ENCODE measurements at places on chromosomes 1 and 21. TPM values are rescaled to one million over a fixed set of nuclear protein-coding genes. Genes with fewer than 3 reads are reported as not detected.

The LORICRIN gene
- total RNA-seq, result not detected

The FABP3 gene
- total RNA-seq, result 16.3 TPM

The MIXL1 gene
- total RNA-seq, result 0.15 TPM

The TOMM20 gene
- total RNA-seq, result 118 TPM

The FCGR3A gene
- total RNA-seq, result 6.6 TPM

The TRIM33 gene
- total RNA-seq, result 31.2 TPM

GRCh38 chr1:91526496-91526895 lies 25.8 kb downstream of the CDC7 start:
- H3K4me3 ChIP-seq, result no peak overlapping the region
- no peaks in the 10 kb centered on the region for H3K36me3 ChIP-seq
- no peaks in the 10 kb centered on the region for H3K27me3 ChIP-seq
- H3K27ac ChIP-seq, result no peak overlapping the region
- peaks cover 1% of the 10 kb centered on the region for H3K4me1 ChIP-seq

DNA sequence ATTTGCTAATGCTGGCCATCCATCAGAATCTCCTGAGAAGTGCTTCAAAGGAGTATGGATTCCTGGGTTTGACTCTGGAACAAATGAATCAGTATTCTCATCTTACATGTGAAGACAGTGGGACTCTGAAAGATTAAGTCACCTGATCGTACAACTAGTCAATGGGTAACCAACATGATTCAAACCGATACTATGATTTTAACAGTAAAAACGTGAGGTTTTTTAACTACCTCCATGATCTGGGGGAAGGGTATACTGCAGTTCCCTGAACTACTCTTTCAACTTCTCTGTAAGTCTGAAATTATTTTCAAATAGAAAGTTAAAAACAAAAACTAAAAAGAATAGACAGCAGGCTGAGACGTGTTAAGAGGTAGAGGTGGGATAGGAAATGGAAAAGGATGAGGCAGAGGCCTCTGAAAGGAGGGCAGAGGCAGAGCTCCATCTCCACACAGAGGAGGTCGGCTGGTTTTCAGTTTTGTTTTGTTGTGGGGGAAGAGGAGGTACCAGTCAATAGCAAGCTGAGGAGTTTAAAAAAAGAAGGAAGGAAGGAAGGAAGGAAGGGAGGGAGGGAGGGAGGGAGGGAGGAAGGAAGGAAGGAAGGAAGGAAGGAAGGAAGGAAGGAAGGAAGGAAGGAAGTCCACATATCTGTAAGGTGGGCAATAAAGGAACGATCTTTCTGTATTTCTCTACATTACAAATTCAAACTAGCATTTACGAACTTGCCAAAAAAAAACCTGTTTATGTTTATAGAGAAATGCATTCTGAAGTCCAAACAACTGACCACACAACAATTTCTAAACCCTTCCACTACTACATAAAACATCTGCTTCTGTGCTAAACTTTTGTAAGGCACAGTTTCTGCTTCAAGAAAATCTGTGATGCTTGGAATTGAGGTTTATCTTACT lies 213.1 kb downstream of the RERE start:
- no peaks in the 10 kb centered on the region for H3K36me3 ChIP-seq
- no peak overlapping the region for H3K4me3 ChIP-seq
- no peak for DNase-seq
- H3K27me3 ChIP-seq, result no peaks in the 10 kb centered on the region

DNA sequence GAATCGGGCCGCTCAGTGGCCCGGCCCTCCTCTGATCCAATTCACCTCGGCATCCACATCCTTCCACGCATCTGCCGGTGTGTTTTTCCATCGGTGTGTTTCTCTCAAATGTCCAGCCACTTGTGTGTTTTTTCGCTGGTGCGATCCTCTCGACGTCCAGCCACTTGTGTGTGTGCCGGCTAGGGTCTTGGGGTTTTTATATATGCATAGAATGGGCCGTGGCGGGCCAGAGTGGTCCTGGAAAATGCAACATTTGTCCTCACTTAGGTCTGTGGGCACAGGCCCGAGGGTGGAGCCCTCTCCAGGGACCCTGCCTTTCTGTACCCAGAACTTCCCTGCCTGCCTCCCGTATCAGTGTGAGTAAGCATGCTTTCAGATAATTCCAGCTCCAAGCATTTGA lies 1106.4 kb downstream of the AMY1C start:
- H3K4me3 ChIP-seq, result no peak overlapping the region
- H3K4me1 ChIP-seq, result no peaks in the 10 kb centered on the region
- H3K27me3 ChIP-seq, result no peaks in the 10 kb centered on the region

- no peak for DNase-seq
- H3K4me3 ChIP-seq, result no peak overlapping the region
- H3K4me1 ChIP-seq, result no peaks in the 10 kb centered on the region
- no peaks in the 10 kb centered on the region for H3K36me3 ChIP-seq
- no peaks in the 10 kb centered on the region for H3K27me3 ChIP-seq
- no peak overlapping the region for H3K27ac ChIP-seq
Measured at GRCh38 chr1:147077936-147078605, 94.2 kb downstream of the PRKAB2 start.

- DNase-seq, result peak; percentile 66
- H3K27ac ChIP-seq, result peak within 1 kb of the TSS; percentile 86
- no peaks in the 10 kb centered on the region for H3K36me3 ChIP-seq
- H3K4me1 ChIP-seq, result peaks cover 9% of the 10 kb centered on the region
- H3K4me3 ChIP-seq, result peak within 1 kb of the TSS; percentile 74
Measured at GRCh38 chr1:151006327-151007052, at the start of gene MINDY1. Gene MINDY1 (minus strand): TSS chr1:151006902. CDS start chr1:151002617, 4,285 bp downstream.

DNA sequence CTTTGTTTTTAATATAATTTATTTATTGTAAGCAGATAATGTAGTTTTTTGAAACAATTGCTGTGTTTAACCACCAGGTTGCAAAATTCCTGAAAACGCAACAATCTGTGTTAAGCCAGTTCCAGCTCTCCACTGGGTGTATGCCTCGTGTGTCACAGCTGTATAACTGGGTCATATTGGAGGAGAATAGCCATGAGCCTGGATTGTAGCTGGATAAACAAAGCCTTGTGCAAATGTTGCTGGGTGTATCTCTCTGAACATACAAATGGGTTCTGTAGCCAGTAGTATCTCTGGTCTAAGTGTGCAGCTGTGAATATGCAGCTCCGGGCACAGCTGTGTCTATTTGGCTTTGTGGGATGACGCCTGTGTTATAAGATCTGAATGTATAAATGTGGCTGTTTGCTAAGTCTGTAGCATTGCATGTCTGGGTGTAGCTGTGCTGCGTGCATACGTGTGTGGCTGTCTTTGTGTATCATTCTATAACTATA lies 2.8 kb downstream of the TCEA3 start:
- H3K27me3 ChIP-seq, result no peaks in the 10 kb centered on the region
- peak overlapping the region; percentile 90 for H3K27ac ChIP-seq
- no peak for DNase-seq
- no peaks in the 10 kb centered on the region for H3K36me3 ChIP-seq
- no peak overlapping the region for H3K4me3 ChIP-seq

DNA sequence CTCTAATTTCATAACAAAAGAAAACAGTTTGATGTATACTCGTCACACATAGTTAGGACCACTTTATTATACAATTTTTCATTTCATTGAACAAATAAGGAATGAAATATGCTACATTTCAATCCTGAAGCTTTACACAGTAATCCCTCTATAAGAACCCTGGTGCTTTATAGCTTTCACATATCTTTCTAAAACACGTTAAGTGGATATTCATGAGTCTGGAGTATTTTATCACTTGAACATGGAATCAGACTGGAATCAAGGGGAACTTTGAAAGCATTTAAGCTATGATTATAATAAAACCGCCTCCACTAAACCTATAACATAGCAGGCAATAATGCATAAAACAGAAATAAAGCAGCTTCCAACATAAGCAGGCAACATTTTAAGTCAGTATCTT lies 476.6 kb downstream of the COL11A1 start:
- H3K4me1 ChIP-seq, result no peaks in the 10 kb centered on the region
- no peaks in the 10 kb centered on the region for H3K36me3 ChIP-seq
- H3K27ac ChIP-seq, result no peak overlapping the region
- H3K4me3 ChIP-seq, result no peak overlapping the region
- no peaks in the 10 kb centered on the region for H3K27me3 ChIP-seq

DNA sequence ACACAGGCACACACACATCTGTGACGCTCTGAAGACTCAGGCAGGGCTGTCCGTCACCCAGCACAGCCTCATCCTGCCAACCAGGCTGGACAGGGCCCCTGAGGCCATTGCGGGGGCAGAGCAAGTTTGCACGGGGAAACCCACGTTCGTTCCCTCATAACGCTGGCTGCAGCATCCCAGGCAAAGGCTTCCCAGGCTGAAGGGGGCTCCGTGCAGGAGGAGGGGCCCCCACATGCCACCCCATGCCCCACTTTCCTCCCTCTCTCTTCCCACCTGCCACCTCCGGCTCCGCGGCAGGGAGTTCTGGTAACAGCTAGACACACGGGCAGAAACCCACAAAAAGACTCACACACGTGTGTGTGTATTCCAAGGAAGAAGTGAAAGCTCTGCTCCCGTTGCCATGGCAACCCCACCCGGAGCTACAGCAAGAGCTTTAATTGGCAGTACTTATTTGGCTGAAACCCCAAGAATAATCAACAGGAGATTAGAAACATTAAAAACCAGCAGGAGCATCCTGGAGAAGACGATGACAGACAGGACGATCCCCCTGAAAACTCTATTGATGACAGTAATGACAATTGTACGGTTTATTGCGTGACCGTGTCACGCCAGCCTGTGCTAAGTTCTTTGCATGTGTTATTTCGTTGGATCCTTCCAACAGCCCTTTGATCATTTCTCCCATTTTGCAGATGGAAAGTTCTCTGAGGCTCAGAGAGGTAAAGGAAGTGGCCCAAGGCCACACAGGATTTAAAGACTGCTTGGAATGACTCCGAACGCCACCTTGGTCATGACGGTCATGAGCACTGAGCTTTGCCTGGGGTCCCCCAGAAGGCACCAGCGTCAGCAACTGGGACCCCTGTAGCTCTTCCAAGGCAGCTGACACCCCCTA lies 247.1 kb downstream of the NPHP4 start:
- no peaks in the 10 kb centered on the region for H3K27me3 ChIP-seq
- H3K36me3 ChIP-seq, result no peaks in the 10 kb centered on the region
- no peaks in the 10 kb centered on the region for H3K4me1 ChIP-seq
- no peak overlapping the region for H3K4me3 ChIP-seq

DNA sequence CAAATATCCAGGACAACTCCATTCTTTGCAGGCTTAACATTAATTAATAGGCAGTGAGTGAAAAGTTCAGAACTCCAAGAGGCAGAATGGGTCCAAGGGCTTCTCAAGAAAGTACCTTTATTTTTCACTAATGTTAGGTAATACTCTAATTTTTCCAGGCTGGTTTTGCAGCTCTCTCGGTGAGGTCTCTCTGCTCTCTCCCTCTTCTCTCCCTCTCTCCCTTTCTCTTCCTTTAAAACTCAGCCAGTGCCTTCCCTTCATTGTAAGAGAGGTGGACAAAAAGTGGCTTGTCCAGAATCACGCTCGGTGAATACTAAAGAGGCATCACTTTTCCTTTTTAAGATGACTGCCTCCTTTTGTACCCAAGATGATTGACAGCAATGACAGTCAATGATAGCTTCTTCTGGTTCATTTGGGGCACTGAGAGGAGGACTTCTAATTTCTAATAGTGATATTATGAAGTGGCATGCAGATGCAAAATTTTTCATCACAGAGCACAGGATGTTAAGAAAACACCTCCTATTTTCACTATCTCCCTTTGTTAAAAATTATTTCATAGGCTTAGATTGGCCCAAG lies 1.3 kb upstream of the CHI3L1 start:
- H3K27me3 ChIP-seq, result no peaks in the 10 kb centered on the region
- H3K36me3 ChIP-seq, result no peaks in the 10 kb centered on the region
- H3K4me3 ChIP-seq, result no peak overlapping the region
- no peak for DNase-seq
- peaks cover 3% of the 10 kb centered on the region for H3K4me1 ChIP-seq

GRCh38 chr1:11855430-11855829 lies 3.3 kb downstream of the NPPB start:
- no peaks in the 10 kb centered on the region for H3K27me3 ChIP-seq
- H3K4me1 ChIP-seq, result no peaks in the 10 kb centered on the region
- H3K36me3 ChIP-seq, result no peaks in the 10 kb centered on the region
- no peak for DNase-seq

DNA sequence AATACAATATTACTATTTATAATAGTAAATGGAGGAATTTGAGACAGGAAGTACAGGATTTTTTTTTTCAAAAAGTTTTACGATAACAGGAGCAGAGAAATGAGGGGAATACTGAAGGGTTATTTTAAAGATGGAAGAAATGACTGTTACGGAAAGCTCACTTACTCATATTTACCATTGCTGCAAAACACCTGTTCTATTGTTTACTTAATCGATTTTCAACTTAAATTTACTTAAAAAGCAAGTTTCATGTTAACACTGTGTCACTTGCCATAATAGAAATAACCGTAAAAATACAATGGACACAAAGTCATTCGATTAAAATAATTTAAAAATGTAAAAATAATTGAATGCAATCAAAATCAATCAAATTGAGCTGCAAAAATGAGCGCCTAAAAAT lies 3.4 kb upstream of the EXO1 start:
- H3K27me3 ChIP-seq, result no peaks in the 10 kb centered on the region
- no peak overlapping the region for H3K27ac ChIP-seq
- DNase-seq, result no peak
- H3K4me3 ChIP-seq, result no peak overlapping the region
- no peaks in the 10 kb centered on the region for H3K4me1 ChIP-seq
- no peaks in the 10 kb centered on the region for H3K36me3 ChIP-seq

GRCh38 chr1:162908780-162909179 lies 47.8 kb upstream of the CCDC190 start:
- no peak for DNase-seq
- H3K36me3 ChIP-seq, result no peaks in the 10 kb centered on the region
- H3K27me3 ChIP-seq, result no peaks in the 10 kb centered on the region
- H3K27ac ChIP-seq, result no peak overlapping the region

DNA sequence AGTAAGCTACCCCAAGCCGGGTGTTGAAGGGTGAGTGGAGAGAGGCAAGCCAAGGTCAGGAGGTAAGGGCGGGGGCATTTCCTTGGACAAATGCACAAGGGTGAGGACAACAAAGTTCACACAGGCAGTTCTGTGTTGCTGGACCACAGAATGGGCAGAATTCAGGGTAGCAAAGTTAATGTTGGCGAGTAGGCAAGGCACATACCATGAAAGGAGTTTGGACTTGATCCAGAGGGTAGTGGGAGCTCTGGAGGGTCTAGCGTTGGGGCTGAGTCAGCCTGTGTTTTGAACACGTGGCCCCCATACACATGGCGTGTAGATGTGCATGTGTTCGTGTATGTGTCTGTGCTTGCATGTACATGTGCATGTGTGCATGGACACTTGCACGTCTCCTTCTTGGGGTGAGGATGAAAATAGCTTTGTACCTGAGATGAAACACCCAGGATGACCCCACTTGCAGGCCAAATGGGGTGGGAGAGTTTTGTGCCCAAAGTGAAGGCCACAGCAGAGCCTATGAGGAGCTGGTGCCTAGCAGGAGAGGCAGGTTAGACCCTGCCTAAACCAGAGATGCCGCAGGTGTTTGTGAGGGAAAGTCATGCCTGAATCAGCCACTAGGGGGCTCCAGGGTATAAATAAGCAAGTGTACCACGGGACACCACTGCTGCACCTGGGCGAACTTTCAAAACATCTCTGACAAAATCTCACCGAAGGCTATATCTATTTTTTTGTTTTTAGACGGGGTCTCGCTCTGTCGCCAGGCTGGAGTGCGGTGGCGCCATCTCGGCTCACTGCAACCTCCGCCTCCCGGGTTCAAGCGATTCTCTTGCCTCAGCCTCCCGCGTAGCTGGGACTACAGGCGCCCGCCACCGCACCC lies 21.8 kb downstream of the SLC27A3 start:
- H3K36me3 ChIP-seq, result no peaks in the 10 kb centered on the region
- no peaks in the 10 kb centered on the region for H3K27me3 ChIP-seq
- no peak overlapping the region for H3K4me3 ChIP-seq
- no peaks in the 10 kb centered on the region for H3K4me1 ChIP-seq
- H3K27ac ChIP-seq, result no peak overlapping the region
- peak; percentile 88 for DNase-seq

- no peaks in the 10 kb centered on the region for H3K4me1 ChIP-seq
- H3K27ac ChIP-seq, result no peak overlapping the region
- H3K36me3 ChIP-seq, result no peaks in the 10 kb centered on the region
- DNase-seq, result no peak
Measured at GRCh38 chr1:151970128-151970527, 23.5 kb downstream of the S100A10 start.
